Fibroblast of skin of right biceps (primary cell): ENCODE measurements at places on chromosomes 5 and 9.

- DNase-seq, result no peak
These were observed 116.1 kb downstream of the DCP2 start for GRCh38 chr5:113092683-113093082.

GRCh38 chr5:160281275-160281674 is 31.1 kb downstream of the CCNJL start:
- no peak for DNase-seq

- no peak for DNase-seq
These were observed 326.4 kb upstream of the PDE4D start for GRCh38 chr5:60219921-60220320.

GRCh38 chr9:117435630-117436261 is 20.9 kb upstream of the ASTN2 start:
- DNase-seq, result no peak

DNA sequence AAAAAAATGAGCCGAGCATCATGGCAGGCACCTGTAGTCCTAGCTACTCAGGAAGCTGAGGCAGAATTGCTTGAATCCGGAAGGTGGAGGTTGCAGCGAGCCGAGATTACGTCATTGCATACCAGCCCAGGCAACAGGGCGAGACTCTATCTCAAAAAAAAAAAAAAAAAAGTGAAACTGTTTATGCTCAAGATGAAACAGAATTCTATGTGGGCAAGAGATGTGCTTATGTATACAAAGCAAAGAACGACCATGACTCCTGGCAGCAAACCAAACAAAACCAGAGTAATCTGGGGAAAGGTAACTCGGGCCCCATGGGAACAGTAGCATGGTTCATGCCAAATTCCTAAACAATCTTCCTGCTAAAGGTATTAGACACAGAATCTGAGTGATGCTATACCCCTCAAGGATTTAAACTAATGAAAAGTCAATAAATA is 32.6 kb upstream of the PLAC8L1 start:
- peak; percentile 3 for DNase-seq

DNA sequence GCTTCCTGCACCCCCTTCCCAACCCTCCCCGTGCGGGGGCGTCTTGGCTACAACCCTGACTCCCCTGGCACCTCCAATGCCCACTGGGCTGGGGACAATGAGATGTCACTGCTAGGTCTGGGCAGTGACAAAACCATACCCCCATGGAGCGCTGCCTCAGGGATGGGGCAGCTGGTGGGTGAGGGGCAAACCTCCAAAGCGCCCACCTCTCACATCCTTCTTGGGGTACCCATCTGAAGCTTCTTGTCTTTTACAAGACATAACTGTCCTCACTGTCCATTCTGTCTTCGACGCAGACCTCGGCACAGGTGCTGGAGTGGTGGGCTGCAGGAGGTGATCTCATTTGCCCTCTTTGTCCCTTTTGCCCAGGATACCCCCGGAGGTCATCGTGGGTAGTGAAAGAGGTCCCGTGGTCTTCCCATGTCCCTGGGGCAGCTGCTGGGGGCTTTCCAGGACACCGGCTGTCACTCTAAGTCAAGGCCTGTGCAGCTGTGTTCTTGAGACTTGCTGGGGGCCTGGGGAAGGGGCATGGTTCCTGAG is 27.8 kb upstream of the CSF1R start:
- DNase-seq, result no peak

DNA sequence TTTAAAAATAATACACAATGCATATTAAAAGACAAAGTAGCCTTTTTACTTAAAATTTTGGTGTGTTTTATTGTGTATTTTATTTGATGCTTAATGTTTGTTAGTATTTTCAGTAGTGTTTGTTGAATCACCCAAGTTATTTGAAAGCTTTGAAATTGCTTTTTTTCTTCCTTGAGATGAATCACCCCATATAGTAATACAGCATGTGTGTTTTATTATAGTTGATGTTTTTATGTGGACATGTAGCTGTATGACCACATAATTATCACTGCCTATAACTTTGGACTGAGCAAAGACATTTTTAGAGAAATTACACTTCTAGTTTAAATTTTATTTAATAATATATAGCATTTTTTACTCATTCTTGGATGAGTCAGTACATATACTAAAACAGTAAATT is 18.0 kb downstream of the FAM174A start:
- DNase-seq, result peak; percentile 28

- no peak for DNase-seq
These were observed 106.1 kb upstream of the STC2 start for GRCh38 chr5:173434270-173434669.

DNA sequence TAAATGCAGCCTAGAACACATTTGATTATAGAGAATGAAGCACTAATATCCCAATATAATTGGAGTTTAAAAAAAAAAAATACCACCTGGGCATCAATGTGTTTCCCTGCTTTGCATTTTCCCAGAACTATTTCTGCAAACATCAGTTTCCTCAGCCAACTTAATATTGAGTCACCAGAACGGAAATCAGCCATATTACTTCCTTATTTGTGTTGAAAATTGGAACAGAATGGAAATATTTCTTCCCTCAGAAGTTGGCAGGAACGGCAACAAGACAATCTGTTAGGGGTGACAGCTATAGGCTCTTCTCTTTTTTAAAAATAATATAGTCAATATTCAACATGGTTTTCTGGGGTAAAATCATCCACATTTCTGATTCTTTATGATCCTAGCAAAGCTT is 4.0 kb downstream of the MFAP3 start:
- peak; percentile 9 for DNase-seq

GRCh38 chr5:160641405-160641804 is 210.6 kb downstream of the ATP10B start:
- no peak for DNase-seq

DNA sequence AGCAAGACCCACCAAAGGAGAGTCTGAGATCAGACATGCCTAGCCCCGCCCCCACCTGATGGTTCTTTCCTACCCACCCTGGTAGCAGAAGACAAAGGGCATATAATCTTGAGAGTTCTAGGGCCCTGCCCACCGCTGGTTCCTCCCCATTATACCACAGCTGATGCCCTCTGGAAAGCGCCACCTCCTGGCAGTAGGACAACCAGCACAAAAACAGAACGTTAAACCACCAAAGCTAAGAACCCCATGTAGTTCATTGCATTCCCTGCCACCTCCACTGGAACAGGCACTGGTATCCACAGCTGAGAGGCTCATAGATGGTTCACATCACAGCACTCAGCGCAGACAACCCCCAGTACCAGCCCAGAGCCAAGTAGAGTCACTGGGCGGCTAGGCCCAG is 81.2 kb upstream of the TRPC7 start:
- no peak for DNase-seq

DNA sequence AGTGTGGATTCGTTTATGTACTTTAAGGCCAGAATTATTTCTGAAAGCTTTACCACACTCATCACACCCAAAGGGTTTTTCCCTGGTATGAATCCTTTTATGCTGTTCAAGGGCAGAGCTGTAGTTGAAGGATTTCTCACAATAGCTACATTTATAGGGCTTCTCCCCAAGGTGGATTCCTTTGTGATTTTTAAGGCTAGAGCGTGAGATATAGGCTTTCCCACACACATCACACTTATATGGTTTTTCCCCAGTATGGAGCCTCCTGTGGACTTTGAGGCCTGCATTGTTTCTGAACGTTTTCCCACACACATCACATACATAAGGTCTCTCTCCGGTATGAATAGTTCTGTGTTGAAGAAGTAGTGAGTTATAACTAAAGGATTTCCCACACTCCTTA is 11.2 kb downstream of the ZFP62 start:
- no peak for DNase-seq

GRCh38 chr9:100072805-100073204 is 26.0 kb downstream of the ERP44 start:
- DNase-seq, result no peak

- peak; percentile 61 for DNase-seq
These were observed 4.5 kb downstream of the CAMK2A start for GRCh38 chr5:150285114-150285513.

GRCh38 chr9:121283080-121283398 is 15.1 kb downstream of the GSN start:
- no peak for DNase-seq

DNA sequence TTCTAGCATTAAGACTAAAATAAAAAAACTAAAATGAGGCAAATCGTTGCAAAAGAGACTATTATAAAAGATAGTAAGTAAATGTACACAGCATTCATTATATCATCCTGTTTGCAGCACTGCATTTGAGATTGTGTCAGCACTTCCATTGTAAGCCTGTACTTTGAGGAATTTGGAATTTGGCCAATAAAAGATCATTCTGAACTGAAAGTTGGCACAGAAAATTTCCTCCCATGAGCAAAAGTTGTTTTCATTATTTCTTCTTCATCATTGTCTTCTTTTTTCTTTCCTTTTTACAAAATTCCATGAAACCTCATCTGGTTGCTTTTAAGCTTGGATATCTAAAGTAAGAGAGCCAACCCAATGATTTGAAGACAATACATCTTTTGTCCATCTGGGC is 199.3 kb upstream of the ADAMTSL1 start:
- DNase-seq, result peak; percentile 34

GRCh38 chr9:21803649-21804048 is 1.2 kb downstream of the MTAP start:
- no peak for DNase-seq

- no peak for DNase-seq
These were observed 323.9 kb downstream of the TMEM161B start for GRCh38 chr5:87944553-87945285.

DNA sequence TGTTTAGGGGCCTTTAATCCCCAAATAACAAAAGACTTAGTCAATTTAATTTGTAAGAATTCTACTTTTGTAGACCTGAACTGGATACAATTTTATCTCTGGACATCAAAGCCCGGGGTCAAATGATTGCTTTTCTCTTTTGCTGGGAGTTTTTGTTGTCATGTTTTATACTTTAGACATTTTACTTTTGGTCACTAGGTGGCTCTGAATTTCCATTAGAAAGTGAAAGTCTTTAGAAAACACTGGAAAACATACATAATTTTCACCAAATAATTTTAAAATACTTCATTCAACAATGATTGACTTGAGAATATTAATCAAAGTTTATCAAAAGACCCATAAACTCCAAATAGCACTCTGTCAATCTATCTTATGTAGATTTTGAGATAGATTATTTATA is 2.8 kb upstream of the PCA3 start:
- DNase-seq, result peak; percentile 3

- peak; percentile 82 for DNase-seq
These were observed 939.7 kb downstream of the NR2F1-AS1 start for GRCh38 chr5:92641031-92641962.

DNA sequence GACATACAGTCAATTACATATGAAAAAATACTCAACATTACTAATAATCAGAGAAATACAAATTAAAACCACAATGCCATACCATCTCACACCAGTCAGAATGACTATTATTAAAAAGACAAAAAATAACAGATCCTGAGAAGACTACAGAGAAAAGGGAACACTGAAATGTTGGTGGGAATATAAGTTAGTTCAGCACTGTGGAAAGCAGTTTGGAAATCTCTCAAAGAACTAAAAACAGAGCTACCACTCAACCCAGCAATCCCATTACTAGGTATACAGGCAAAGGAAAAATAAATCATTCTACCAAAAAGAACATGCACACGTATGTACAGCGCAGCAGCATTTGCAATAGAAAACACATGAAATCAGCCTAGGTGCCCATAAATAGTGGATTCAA is 41.6 kb upstream of the CCNG1 start:
- DNase-seq, result no peak

- peak; percentile 40 for DNase-seq
These were observed 55.4 kb downstream of the HINT1 start for GRCh38 chr5:131109540-131110255.

GRCh38 chr9:95505072-95505716 is 11.6 kb downstream of the PTCH1 start:
- DNase-seq, result no peak

DNA sequence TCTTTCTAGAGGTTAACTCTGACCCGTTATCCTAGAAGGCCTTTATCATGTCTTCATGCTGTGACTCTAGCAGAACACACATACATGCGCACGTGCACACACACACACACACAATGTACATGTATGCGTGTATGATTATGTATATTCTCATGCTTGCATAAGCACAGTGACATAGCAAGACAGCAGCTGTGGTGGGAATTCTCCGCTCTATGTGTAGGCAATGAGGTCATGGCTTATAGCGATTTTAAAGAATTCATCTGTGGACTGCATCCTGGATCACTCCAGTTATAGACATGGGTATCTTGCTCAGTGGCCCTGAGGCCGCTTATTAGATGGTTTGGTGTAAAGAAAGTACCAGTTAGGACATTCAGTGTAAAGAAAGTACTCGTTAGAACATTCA is 106.2 kb downstream of the FBXL7 start:
- DNase-seq, result no peak

DNA sequence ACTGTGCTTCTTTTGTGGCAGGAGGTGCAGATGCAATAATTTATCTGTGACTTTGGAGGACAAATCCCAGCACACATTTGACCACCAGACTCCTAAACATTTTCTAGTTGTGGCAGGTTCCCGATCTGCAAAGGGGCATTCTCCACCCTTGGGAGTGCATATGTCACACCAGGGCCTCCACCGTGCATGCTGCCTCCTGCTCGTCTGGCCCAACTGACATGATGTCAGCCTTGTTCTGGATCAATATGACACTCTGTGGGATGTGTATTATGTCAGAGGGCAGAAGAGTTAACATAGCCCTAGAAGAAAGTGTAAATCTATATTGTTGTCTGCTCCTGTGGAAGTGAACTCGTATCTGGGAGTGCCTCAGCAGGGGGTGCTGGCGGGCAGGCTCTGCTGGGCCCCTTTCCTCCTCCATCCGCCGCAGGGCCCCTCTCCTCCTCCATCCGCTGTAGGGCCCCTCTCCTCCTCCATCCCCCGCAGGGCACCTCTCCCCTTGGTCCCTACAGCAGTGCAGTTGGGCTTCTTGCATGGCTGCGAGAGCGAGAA is 97.7 kb upstream of the PPP1R26 start:
- no peak for DNase-seq

- peak; percentile 54 for DNase-seq
These were observed 80.6 kb downstream of the MYO10 start for GRCh38 chr5:16855485-16855884.

GRCh38 chr5:74418709-74419108 is 221.8 kb downstream of the ENC1 start:
- no peak for DNase-seq

- DNase-seq, result peak; percentile 14
These were observed 60.3 kb upstream of the EPB41L4A start for GRCh38 chr5:112479418-112479817.

GRCh38 chr5:138632900-138633489 is 57.8 kb upstream of the HSPA9 start:
- peak; percentile 86 for DNase-seq

DNA sequence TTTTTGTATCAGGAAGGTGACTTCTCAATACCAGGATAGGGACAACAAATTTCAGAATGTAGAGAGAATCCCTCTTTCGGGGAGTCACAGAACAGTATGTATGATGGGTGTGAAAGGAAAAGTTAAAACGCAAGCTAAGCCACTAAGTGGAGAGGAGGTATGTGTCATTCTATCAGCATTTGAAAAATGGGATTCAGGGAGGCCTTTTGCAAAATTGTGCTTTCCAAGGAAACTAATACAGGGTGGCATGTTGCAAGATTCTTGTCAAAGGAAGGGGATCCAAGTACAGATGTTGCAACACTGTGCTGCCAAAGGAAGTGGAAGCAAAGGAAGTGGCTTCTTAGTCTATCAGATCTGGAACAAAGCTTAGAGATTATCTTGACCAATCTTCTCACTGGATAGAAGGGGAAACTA is 12.6 kb upstream of the TNIP1 start:
- DNase-seq, result peak; percentile 96

GRCh38 chr5:121969660-121970295 is 8.0 kb downstream of the SRFBP1 start:
- DNase-seq, result peak; percentile 40

GRCh38 chr9:127184641-127185040 is 62.2 kb upstream of the ANGPTL2 start:
- no peak for DNase-seq

- DNase-seq, result no peak
These were observed 40.8 kb downstream of the CSF2 start for GRCh38 chr5:132114150-132115121.
